ENCODE measurements at places on chromosomes 2 and 18.

DNA sequence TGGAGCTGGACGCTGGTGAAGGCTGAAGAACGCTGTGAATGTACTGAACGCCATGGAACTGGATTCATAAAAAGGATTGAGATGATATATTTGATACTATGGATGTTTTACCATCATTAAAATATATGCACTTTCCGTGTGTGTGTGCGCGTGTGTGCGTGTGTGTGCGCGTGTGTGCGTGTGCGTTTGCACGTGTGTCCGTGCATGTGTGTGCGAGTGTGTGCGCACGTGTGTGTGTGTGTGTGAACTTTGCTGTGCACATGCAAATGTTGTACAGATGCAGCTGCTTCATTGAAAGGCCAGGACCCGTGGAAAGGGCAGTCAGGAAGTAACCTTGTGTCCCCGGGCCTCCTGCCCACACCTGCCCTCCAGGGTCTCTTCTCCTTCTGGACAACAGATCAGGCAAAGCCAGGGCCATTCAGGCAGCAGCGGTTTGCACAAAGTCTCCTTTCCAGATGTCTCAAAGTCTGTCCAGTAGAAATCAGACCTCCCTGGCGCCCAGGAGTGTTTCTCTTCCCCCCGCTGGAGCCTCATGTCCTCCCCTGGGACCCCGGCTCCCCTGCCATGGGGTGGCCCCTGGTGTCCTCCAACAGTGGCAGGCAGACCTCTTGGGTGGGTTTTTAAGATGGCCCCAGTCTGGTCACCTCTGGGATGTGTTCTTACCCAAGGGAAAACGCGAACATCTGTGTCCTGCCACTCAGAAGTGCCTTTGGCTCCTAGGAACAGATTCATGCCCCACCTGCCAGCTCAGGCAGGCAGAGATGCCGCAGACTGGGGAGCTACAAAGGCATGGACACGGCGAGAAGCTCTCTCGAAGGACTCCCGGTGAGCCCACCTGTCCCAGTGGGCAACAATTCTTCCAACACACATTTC lies 86.1 kb upstream of the GPC1 start:
- no peak for DNase-seq

GRCh38 chr2:68689553-68690537 lies 44.8 kb upstream of the ARHGAP25 start:
- no peak for DNase-seq

GRCh38 chr18:6370886-6371635 lies 43.6 kb downstream of the L3MBTL4 start:
- no peak for DNase-seq

- no peak for DNase-seq
These were observed 2.4 kb downstream of the RBKS start for GRCh38 chr2:27887830-27888229.

DNA sequence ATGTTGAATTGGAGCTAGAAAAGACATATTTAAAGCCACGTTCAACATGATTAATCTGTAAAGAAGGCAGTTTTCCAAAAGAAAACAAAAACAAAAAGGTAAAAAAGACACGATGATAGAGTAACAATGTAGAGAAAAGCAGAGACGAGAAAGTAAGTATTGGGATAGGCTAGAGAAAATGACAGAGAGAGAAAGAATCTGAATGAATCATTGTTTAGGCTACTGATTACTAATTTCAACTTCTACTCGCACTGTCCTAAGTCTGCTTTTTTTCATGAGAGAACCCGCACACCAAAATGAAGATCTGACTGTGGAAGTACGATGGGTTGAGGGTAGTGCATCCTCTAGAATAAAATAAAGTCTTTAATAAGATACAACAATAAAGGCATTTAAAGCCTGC lies 1599.2 kb upstream of the TMEFF2 start:
- no peak for DNase-seq

- no peak for DNase-seq
These were observed 7.9 kb downstream of the GAD1 start for GRCh38 chr2:170824526-170825015.

DNA sequence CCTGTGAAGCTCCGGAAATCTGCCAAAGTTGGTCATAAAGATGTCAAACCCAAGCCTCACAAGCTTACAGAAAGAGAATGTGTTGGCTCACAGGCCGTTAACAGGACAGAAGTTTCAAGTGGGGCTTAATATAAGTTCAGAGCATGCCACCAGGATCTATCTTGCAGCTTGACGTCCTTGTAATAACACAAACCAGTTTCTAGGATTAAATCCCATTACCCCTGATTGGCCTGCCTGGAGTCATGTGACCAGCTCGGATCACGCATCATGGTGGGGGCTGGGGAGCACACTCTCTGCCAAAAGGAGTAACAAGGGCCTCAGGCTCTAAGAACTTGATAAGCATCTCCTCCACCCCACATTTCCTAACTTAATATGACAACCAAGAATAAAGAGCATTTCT lies 38.9 kb upstream of the SCG2 start:
- DNase-seq, result no peak

DNA sequence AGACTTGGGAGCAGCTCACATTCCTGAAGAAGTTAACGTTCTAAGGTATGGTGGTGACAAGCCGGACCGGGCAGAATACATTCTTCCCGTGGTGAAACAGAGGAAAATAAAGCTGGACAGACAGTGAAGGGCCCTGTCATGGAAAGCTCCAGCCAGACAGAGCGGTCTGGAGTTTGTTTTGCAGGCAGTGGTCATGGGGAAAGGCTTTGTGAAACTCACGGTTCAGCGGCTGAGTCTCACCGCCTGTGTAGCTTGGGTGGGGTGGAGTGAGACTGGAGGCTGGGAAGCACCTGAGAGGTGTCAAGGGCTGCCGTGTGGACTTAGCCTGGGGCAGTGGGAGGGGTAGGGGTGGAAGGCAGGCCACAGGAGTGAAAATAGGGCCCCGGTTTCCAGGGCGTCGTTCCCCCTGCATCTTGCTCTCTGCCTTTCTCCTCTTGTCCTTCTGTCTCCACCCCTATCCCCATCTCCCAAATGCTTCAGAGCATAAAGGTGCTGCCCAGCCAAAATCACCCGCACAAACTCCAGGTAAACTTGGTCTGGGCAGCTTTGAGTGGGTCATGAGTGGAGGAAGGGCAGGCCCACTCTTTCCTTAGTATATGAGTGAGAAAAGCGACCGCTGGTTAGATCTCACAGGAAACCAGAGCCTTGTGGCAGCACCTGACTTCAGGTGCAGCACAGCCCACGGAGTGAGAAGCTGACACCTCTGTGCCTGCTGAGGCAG lies 11.4 kb upstream of the SLC20A1 start:
- DNase-seq, result no peak

GRCh38 chr2:149075853-149076252 lies 37.4 kb downstream of the LYPD6B start:
- no peak for DNase-seq
